HepG2 (cell line): ENCODE measurements at places on chromosomes 5 and 9. TPM values are rescaled to one million over a fixed set of nuclear protein-coding genes. Genes with fewer than 3 reads are reported as not detected.

The RHOBTB3 gene
- 27.8 and 31.6 TPM in 2 replicates for polyA plus RNA-seq

The TCF7 gene
- 6.3 and 9.0 TPM in 2 replicates for polyA plus RNA-seq

The FAT2 gene
- under 0.01 TPM in 1 of 2 replicates, not detected in the other for polyA plus RNA-seq

The RAD50 gene
- polyA plus RNA-seq, result 13.6 and 19.2 TPM in 2 replicates

The GDNF gene
- polyA plus RNA-seq, result 0.17 and 0.24 TPM in 2 replicates

The DCAF10 gene
- 20.2 and 20.3 TPM in 2 replicates for polyA plus RNA-seq

The NEURL1B gene
- polyA plus RNA-seq, result 0.13 and 0.14 TPM in 2 replicates

The FBP1 gene
- 0.22 and 0.53 TPM in 2 replicates for polyA plus RNA-seq

DNA sequence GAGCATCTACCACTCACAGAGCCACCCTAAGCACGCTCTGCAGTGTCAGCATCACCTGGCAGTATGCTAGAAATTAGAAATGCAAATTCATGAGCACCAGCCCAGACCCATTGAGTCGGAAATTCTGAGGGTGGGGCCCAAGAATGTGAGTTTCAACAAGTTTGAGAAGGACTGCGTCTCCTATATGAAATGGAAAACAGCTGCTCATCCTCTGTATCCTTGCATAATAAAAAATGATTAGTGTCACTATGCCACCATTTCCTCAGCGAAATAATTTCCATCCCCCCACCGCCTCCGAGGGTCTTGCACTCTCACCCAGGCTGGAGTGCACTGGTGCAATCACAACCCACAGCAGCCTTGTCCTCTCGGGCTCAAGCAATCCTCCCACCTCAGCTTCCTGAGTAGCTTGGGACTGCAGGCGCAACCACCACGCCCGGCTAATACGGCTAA, 1.3 kb upstream of the IQGAP2 start:
- no peak for DNase-seq

DNA sequence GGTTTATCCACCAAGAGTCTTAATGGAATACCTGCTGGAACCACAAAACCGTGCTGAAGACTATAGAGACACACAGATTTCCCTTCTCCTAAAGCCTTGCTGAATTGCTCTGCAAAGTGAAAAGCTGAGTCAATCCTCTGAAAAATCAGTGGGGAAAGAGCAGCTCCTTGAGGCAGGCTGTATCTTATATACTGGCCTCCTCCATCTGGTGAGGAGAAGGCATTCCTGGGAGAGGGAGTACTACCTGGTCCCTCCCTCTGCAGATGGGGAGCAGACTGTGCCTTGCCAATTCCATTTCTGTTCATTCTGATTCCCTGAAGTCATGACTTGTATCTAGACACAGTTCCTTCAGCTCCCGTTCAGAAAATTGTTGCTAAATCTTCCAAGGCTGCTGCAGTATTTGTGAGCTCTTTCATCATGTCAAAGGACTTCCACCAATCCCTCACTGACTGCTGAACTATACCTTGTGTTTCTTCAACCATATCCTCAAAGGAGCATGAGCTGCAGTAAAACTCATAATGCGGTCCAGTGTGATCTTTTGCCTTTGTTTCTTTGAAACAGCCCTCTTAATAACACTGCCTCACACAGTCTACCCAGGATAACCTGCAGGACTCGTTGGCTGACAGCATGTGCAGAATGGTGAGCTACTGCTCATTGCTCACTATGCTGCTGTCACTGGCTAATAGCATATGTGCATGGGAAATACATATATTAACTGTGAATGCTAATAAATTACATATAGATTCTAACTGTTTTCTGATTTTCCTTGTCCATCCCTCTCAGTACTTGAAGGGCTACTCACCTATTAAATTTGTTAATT, 84.5 kb downstream of the FOXD1 start:
- DNase-seq, result no peak

- no peak for DNase-seq
These were observed 30.0 kb downstream of the NEURL1B start for GRCh38 chr5:172671091-172671490.

DNA sequence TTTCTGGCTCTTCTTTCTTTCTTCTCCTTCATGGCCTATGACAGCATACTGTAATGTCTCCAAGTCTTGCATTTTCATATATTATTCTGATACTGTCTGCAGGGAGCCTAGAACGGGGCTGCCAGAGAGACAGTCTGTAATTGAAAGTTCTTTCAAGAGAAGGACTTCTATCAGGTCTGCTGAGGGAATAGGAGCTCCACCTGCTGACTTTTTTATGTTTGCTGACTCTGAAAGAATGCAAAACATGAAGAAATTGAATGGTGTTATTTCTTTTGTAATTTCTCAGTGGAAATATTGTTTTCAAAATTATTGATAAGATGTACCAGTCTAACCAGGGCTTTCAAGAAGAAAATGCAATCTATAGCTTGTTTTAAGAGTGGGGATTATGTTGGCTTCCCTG, 121.9 kb upstream of the RFX3 start:
- no peak for DNase-seq

- DNase-seq, result no peak
These were observed 19.9 kb upstream of the ZFAND5 start for GRCh38 chr9:72384710-72385485.

DNA sequence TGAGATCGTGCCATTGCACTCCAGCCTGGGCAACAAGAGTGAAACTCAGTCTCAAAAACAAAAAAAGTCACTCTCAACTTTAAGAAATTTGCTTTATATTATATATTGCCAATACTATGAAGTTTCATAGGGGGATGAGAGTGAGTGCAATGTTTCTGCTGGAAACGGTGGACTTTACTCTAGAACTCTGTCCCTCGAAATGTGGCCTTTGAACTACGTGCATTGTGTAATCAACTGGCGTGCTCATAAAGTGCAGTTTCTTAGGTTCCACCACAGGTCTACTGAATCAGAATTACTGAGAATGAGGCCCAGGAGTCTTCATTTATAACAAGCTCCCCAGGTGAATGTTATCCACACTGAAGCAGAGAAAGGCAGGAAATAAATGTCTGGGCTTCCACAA, 24.1 kb downstream of the OR2K2 start:
- peak; percentile 10 for DNase-seq

DNA sequence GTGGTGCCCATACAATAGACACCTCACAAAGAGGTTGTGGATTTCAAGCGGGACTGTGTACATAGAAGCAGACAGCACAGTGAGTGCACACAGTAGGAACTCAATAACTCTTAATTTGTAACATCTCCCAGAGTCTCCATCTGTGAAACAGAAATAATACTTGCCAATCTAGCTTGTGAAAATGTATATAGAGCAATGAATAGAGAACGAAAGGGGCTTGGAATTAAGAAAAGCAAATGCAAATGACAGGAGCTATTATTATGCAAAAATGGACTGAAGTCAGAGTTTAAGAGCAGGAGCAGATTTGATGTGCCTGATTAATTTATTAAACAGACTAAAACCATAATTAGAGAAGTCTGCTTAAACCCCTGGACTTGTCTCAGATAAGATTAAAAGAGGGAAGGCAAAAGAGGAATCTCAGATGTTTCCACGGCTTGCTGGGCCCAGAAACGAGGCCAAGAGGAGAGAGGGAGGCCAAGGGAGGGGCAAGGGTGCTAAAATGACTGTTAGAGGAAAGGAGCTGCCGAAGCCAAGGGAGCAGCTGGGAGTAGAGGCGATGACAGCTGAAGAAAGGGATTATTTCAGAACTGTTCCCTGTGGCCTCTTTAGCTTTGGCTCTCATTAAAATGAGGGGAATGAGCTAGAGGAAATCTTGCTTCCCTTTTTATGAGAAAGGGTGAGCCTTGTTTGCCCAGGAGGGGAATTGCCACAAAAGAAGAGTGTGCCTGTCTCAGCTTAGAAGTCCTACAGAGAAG, 72.1 kb downstream of the FEM1C start:
- no peak for DNase-seq

DNA sequence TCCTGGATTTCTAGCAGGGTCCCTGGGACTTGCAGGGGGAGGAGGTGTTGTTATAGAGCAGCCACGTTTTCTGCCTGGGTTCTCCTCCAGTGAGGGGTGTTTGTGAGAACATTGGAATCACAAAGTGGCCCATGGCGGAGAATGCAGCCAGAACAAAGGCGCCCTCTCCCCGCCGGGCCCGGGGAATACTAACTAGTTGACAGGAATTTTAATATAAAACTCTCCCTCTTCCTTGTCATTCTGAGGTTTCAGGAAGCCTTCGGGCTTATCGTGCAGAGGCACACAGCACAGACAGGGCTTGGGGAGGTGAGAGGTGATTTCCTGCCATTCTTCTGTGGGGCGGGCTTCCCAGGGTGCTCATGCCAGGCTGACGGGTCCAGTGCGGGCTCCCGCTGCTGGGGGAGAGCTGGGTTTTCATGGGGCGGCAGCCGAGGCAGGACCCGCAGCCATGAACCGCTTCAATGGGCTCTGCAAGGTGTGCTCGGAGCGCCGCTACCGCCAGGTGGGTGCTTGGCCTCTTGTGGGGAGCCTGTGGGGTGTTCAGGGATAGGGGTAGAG, 37.7 kb downstream of the RGS3 start:
- DNase-seq, result no peak

GRCh38 chr9:90070056-90070455, 465.2 kb downstream of the GADD45G start:
- no peak for DNase-seq

DNA sequence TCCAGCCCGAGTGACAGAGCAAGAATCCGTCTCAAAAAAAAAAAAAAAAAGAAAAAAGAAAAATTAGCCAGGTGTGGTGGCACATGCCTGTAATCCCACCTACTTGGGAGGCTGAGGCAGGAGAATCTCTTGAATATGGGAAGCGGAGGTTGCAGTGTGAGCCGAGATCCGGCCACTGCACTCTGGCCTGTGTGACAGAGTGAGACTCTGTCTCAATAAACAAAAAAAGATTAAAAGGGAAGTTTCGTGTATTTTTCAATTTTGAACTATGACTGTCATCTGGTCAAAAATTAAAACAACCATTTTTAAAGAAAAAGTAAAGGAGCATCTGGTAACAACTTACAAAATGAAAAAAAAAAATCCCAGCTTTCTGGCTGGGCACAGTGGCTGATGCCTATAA, 36.3 kb upstream of the PLIN2 start:
- no peak for DNase-seq

DNA sequence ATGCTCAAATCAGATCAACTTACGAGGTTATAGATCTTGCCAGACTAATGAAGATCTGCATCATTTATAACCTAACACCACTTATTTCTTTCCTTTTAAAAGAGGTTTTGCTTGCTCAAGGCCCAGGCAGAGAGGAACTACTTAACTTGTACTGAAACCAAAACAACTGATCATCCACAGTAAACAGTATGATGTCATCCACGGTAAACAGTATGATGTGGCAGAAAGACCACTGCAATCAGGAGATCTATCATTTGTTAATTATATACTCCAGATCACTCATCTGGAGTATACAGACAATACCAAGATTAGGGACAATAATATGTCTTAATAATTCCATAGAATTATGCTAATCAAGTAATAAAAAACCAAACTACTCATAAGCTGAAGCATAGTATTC, 116.8 kb downstream of the ADAMTS6 start:
- peak; percentile 2 for DNase-seq

DNA sequence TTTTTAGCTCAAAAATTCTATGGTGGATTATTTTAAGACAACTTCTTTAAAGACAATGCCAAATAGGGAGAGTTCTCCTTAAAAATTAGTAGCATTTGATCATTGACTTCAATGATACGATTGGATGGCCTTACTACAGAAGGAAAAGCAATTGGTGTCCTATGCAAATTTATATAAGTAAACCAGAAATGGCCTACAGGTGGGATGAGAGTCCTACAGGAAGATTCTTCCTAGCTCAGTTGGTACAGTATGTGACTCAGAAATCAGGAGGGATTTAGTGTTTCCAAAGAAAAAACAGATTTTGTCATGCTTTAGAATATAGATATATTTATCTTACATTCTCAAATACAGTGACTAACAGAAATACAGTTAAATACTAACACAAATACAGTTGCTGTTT, 6.5 kb downstream of the ANKRA2 start:
- peak; percentile 36 for DNase-seq

DNA sequence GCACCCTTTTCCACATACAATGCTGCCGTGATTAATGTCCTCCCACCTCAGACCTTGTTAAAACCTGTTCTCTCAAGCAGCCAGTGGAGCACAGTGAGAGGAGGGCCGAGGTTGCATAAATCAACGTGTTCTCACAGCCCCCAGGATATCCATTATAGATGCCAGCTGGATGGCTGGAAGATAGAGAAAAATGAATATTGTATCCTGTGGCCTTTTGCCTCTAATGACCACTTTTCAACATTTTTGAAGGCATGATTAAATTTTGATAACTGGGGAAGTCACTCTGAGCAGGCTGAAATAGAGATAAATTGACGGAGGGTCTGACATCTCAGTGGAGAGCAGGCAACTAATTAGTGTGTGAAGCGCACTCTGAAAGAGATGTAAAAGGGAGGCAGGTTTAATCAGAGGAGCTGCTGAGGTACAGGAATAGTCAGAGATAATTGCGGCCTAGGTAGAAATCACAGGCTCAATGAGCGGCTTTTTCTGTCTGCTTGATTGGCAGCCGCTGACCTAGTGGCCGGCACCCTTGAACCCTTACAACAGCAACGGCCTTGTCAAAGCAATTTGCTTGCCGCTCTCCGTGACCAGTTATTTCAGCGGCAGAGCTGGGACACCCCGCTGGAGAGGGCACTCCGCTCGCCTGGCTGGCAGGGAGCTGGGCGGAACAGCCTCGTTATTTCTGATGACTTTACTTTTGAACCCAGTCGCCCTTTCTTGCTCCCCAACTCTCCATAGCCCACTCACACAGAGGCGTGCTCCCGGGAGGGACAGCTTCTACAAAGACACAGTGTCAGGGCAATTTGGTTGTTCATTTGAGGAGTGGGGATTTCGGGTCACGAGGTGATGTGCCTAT, 560.7 kb downstream of the PSAT1 start:
- DNase-seq, result no peak

GRCh38 chr5:169803077-169803981, 166.3 kb downstream of the DOCK2 start:
- DNase-seq, result no peak

DNA sequence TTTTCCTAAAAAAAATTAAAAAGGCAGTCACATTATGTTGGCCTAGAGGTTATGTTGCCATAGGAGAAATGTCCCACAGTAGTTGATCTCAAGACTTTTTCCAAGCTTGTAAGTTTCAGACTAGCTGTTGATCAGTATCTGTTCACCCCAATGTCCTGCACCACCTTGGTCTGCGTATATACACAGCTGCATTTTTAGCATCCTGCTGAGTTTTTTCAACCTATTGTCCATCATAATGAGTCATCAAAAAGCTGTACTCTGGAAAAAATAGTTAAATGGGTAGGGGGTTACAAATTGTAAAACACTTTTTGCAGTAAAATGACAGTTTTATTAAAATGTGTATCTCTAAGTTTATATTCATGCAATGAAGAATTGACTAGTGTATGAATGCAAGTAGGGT, 53.2 kb upstream of the TMEM171 start:
- DNase-seq, result no peak

DNA sequence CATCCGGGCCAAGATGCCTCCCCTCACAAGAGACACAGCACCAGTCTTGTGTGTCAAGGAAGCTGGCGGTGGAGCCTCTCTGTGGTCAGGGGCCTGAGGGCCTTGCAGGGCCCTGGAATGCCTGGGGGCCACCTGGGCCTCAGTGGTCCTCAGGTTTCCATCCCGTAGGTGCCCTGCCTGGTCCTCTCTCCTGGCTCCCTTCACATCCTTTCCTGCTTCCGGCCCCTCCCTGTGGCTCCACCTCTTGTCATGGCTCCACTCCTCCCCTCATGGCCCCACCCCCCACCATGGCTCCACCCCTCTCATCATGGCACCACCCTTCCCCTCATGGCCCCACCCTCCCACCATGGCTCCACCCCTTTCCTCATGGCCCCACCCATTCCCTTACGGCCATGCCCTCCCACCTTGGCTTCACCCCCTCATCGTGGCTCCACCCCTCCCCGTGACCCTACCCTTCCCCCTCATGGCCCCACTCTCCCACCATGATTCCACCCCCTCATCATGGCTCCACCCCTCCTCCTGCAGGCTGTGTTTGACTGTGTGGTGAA, 175.8 kb downstream of the CACNA1B start:
- DNase-seq, result no peak

GRCh38 chr5:63164838-63165535, 586.4 kb downstream of the LRRC70 start:
- DNase-seq, result no peak
